Fibroblast of lung (primary cell): ENCODE measurements at places on chromosomes 2 and 18.

GRCh38 chr18:21955757-21956652 is 213.4 kb upstream of the GATA6 start:
- peak; percentile 39 for DNase-seq

- no peak for DNase-seq
These were observed 111.7 kb upstream of the AGAP1 start for GRCh38 chr2:235382179-235382578.

DNA sequence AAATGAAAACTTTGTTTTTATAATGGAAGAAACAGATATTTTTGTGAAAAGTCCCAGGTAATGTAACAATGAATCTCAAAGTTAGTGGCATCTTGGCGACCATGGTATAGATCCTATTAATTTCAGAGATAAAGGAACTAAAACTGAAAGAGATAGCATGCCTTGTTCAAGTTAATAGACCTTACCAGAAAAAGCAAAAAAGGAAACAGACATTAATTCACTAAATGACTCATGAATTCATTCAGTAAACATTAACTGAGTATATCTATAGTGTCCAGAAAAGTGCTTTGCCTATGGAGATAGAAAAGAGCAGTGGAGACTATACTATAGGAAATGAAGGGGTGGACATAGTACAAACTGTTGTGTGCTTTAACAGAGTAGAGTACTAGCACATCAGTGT is 763.3 kb downstream of the TRIB2 start:
- DNase-seq: no peak

DNA sequence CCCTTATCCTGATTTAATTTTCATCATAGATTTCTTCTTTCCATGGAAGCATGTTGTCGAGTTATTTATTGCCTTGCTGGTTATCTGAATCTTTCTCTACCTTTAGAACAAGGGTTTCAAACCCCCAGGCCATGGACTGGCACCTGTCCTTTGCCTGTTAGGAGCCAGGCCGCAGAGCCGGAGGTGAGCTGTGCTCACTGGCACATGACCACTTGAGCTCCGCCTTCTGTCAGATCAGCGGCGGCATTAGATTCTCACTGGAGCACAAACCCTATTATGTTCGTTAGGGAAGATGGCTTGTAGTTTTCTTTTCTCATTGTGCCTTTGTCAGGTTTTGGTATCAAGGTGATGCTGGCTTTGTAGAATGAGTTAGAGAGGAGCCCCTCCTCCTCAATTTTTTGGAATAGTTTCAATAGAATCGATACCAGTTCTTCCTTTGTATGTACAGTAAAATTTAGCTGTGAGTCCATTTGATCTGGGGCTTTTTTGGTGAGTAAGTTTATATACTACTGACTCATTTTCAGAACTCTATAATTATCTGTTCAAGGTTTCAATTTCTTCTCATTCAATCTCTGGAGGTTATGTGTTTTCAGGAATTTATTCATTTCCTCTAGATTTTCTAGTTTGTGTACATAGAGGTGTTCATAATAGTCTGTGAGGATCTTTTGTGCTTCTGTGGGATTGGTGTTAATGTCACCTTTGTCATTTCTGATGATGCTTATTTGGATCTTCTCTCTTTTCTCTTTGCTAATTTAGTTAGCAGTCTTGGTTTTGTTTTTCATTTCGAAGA is 668.0 kb upstream of the FAM98A start:
- DNase-seq: no peak

GRCh38 chr2:235699576-235699975 is 205.7 kb downstream of the AGAP1 start:
- DNase-seq: no peak

- no peak for DNase-seq
These were observed 18.4 kb upstream of the MTERF4 start for GRCh38 chr2:241120440-241120839.

DNA sequence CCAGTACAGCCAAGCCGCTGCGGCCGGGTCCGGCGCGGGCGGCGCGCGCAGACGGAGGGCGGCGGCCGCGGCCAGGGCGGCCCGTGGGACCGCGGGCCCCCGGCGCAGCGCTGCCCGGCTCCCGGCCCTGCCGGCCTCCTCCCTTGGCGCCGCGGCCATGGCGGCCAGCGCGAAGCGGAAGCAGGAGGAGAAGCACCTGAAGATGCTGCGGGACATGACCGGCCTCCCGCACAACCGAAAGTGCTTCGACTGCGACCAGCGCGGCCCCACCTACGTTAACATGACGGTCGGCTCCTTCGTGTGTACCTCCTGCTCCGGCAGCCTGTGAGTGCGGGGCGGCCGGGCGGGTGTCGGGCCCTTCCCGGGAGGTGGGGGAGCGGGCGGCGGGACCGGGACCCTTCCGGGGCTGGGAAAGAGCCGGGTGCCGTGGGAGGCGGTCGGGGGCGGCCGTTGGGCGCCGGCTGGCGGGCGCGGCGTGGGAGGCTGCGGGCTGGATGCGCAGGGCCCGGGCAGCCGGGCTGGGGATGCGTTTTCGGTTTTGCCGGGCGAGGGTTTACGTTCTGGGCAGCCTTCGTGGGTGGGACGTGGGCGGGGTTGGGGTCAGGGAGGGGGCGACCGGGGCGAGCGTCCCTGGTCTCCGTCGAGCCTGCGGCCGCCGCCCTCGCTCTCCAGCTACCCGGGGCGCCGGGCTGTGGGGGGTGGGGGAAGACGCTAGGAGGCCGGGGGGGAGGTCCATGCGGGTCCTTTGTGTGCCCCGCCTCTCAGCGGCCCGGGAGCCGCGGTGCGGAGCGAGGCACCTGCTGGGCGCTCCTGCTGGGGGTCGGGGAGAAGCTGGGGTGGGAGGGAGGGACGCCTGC is 537 bp downstream of the AGFG1 start:
- DNase-seq: no peak

DNA sequence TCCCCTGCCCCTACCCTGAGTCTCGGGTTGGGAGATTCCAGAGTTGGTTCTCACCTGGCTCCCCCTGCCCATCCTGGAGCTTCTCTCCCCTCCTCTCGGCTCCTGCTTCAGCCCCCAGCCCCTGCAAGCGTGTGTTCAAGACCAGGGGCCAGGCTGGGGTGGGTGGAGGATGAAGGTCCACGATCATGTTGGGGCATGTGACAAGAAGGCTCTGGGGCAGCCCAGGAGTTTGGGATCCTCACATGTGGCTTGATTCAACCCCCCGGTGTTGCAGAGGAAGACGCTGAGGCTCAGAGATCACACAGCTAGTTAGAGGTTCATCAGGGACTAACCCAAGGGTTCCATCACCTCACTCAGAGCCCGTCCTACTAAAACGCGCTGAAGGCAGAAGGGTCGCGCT is 14.2 kb upstream of the TUBB6 start:
- DNase-seq: no peak

- no peak for DNase-seq
These were observed 54.4 kb downstream of the SETBP1 start for GRCh38 chr18:44735096-44735495.

- DNase-seq: peak; percentile 82
These were observed 1202.5 kb downstream of the DSC3 start for GRCh38 chr18:29840089-29840488.
